CD4-positive, alpha-beta T cell treated with Interleukin-6 for 4 hours (primary cell): ENCODE measurements at places on chromosomes 5 and 9.

GRCh38 chr5:110321117-110321516 is 405.4 kb downstream of the TMEM232 start:
- DNase-seq: no peak

DNA sequence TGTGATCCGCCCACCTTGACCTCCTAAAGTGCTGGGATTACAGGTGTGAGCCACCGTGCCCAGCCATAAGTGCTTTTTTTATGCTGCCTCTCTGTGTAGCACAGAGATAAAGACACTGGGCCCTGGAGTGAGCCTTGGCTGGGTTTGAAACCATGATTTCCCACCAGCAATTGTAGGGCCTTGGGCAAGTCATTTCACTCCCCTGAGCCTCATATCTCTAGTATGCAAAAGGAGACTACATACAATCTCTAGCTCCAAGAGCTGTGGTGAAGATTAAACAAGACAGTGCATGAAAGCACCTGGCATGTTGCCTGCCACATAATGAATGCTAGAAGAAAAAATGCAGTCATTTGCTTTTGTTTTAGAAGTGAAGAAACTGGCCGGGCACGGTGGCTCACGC is 3.9 kb downstream of the FABP6 start:
- DNase-seq: no peak

DNA sequence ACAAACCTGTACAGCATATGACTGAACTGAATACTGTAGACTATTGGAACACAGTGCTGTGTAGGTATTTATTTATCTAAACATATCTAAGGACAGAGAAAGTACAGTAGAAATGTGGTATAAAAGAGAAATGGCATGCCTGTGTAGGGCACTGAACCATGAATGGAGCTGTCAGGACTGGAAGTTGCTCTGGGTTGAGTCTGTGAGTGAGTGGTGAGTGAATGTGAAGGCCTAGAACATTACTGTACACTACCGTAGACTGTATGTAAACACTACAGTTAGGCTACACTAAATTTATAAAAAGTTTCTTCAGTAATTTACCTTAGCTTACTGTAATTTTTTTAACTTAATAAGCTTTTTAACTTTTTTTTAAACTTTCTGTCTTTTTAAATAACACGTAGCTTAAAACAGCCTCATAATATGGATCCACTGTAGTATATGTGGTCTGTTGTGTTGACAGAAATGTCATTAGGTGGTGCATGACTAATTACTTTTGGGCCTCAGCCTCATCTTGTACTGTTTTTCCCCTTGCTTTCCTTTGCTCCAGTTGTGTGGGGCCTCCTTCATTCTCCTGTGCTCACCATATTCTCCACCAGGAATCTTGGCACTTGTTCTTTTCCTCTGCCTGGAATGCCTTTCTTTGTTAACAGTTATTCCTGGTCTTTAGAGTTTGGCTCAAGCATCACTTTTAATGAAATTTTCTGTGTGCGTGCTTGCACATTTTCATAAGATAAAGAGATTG is 8.8 kb downstream of the SPIN1 start:
- DNase-seq: no peak

- no peak for DNase-seq
Measured at GRCh38 chr5:90184764-90185163, 224.8 kb downstream of the CETN3 start.

- no peak for DNase-seq
Measured at GRCh38 chr5:118253225-118254061, 734.9 kb downstream of the DTWD2 start.

DNA sequence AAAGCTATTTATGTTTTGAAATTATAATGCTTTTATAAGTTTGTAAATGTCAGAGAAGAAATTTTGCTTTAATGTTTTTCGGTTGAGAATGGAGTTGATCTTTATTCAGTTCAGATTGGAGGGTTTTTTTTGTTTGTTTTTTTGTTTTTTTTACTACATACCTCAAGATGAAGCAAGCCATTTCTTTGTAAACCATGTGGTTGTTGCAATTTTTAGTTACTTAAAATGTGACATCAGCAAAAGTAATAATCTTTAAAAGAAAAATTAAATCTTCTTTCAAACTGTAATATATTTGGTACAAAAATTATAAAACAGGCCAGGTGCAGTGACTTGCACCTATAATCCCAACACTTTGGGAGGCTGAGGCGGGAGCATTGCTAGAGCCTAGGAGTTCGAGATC is 102.6 kb downstream of the CDC42SE2 start:
- DNase-seq: no peak

DNA sequence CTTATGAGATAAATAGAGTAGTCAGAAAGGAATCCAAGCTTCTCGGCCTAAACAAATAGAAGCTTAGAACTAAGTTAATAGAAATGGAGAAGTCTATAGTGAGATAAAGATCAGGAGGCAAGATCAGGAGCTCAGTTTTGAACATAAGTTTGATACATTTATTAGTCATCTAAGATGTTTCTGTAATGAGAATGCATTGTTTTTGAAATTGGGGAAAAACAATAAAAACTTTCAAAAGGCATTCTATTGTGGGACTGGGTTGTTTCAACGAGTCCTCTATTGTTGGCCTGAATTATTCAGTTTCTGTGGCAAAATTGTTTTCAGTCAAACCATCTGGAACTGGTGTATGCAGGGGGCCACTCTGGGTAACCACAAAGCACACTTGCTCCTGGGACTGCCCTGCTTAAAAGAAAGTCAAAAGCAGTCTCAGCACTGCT is 181.0 kb upstream of the CLINT1 start:
- no peak for DNase-seq

DNA sequence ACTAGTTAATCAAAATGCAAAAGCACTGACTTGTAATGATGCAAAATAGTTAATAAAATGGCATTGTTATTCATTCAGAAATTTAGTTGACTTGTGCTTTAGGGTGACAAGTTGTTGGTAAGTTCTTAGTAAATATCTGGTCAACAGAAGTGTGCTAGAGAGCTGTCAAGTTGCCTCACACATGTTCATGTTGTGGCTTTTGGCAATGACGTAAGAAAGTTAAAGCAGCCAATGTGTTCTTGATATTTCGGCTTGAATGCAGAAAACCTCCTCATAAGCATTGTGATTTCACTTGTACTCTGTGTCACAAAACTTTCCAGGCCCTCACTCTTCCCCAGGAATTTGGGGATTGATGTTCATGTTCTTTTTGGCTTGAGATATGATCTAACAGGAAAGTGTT is 626.7 kb downstream of the PRR16 start:
- DNase-seq: no peak

- no peak for DNase-seq
Measured at GRCh38 chr5:123755653-123756317, 243.8 kb downstream of the CSNK1G3 start.

DNA sequence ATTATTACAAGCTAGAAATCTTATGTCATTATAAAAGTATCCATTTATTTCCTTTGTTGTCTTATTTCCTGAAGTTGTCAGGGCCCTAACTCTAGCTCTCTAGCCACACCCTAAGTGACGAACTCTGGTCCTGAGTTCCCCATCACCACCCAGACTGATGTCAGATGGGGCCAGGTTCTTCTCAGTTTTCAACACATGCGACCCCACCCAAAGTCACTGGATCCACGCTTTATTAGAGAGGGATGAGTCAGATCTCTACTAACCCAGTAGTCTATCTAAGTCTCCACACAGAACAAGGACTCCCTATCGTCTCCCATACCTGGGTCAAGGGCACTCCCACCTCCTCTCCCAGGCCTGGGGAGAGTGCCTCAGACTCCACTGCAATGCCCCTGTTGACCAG is 6.8 kb upstream of the FEM1C start:
- no peak for DNase-seq

- DNase-seq: no peak
Measured at GRCh38 chr5:34858790-34859189, 19.8 kb downstream of the TTC23L start.

DNA sequence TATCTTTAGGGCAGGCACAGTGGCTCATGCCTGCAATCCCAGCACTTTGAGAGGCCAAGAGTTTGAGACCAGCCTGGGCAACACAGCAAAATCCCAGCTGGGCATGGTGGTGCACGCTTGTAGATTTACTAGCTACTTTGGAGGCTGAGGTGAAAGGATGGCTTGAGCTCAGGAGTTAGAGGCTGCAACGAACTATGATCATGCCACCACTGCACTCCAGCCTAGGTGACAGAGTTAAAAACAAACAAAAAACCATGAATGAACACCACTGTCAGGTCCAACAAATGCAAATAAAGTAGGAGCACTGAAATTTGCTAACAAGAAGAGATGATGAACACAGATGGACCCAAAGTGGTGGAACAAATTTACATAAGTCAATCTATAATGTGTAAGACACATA is 4.9 kb downstream of the PTBP3 start:
- no peak for DNase-seq

GRCh38 chr9:99166149-99166548 is 55.6 kb downstream of the ALG2 start:
- no peak for DNase-seq

DNA sequence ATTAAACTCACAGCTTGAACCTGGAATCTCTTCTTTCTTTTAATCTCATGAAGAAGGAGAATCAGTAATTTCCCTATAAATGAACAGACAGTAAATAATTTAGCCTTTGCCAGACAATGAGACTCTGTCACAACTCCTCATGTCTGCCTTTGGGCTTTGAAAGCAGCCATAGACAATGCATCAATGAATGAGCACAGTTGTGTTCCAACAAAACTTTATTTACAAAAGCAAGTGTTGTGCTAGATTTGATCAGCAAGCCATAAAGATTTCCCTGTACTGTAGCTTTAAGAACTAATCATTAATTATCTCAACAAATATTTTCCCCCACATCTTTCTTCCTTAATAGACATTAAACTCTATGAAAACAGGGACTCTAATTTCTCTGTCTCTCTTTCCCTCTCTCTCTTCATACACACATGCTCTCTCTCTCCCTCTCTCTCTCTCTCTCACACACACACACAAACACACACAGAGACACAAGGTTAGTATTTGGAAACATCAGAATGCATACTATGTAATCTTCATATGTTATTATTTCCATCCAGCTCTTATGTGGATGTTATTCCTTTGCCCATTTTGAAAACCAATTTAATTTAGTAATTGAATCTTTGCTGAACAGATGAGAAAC is 1209.8 kb upstream of the CDH6 start:
- no peak for DNase-seq

DNA sequence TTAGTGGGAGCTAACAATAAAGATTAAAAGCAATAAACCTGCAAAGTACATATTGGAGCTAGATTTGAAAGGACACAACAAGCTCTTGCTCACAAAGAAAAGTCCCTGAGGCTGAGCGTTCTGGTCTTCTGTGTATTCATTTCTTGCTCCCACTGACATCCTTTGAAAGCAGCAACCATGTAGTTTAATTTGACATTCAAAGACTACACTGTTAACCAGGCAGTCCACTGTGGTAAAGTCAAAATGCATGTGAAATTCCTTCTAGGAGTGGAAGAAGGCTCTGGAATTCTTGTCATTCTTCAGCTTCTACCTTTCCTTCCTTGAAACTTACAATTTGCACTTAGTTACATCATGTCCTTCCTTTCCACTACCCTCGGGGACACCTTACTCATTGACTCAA is 480.7 kb downstream of the CSNK1G3 start:
- DNase-seq: no peak

DNA sequence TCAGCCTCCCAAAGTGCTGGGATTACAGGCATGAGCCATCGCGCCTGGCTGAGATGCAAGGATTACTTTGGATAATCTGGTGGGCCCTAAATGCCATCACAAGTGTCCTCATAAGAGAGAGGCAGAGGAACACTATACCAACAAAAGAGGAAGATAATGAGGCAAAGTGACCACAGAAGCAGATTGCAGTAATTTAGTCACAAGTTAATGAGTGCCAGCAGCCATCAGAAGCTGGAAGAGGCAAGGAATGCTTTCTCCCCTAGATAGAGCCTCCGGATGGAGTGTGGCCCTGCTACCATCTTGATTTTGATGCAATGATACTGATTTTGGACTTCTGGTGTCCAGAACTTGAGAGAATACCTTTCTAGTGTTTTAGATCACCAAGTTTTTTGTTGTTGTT is 122.3 kb downstream of the SPATA31D1 start:
- no peak for DNase-seq

- no peak for DNase-seq
Measured at GRCh38 chr5:10699281-10699874, 61.7 kb downstream of the DAP start.

- DNase-seq: peak; percentile 68
Measured at GRCh38 chr5:157248821-157249470, 17.0 kb upstream of the CYFIP2 start.

- DNase-seq: no peak
Measured at GRCh38 chr9:76882686-76883085, 23.2 kb downstream of the PRUNE2 start.

- DNase-seq: no peak
Measured at GRCh38 chr9:109887079-109887478, 107.1 kb downstream of the PALM2AKAP2 start.

GRCh38 chr5:5422819-5423515 is 490 bp downstream of the ICE1 start:
- DNase-seq: no peak

DNA sequence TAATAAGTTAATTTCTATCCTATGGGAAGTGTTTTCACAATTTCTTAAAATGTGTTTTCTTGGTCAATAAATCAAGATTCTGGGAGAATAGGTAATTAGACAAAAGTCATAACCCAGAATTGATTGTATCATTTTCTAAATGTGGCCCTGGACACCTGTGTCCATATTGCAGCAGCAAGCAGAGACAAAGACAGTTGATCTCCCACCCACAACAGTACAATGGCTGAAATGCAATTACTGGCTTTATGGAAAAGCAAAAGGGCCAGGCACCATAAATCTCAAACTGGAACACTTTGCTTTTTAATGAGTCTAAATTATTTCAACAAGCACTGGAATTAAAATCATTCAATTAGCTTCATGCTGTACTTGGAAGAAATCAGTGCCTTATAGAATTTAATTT is 157.2 kb downstream of the ESM1 start:
- no peak for DNase-seq

GRCh38 chr5:1963941-1964451 is 81.3 kb upstream of the IRX4 start:
- DNase-seq: no peak

DNA sequence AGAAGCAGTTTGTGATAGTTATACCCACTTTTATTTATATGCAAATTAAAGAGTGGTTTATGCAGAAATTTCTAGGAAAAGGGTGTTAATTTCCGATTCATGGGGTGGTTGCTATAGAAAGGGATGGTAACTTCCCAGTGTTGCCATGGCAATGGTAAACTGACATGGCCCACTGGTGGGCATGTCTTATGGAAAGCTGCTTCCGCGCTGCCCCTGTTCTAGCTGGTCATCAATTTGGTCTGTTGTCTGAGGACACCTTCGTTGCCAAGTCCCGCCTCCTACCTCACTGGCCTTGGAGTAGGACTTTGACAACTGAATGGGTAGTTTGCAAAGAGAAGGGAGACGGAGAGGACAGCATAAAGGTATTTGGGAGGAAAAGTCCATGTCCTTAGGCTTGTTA is 74.0 kb upstream of the SMIM23 start:
- no peak for DNase-seq
